ENCODE measurements at places on chromosomes 6 and 20. TPM values are rescaled to one million over a fixed set of nuclear protein-coding genes. Genes with fewer than 3 reads are reported as not detected.

Gene SENP6
- total RNA-seq: 85.4 TPM

Gene FAM217B
- 28.3 TPM for total RNA-seq

Gene BPIFB1
- total RNA-seq: not detected

Gene PTCRA
- 0.91 TPM for total RNA-seq
